ENCODE measurements at places on chromosomes 7 and 10.

- DNase-seq = no peak
Observed at GRCh38 chr7:101562531-101563197, 66.4 kb downstream of the MYL10 start.

- DNase-seq = peak; percentile 57
Observed at GRCh38 chr10:114304571-114305421, 65.7 kb downstream of the VWA2 start.

- DNase-seq = no peak
Observed at GRCh38 chr10:30748152-30748973, 118.8 kb upstream of the LYZL2 start.

- no peak for DNase-seq
Observed at GRCh38 chr10:29479081-29479925, 155.5 kb downstream of the SVIL start.

DNA sequence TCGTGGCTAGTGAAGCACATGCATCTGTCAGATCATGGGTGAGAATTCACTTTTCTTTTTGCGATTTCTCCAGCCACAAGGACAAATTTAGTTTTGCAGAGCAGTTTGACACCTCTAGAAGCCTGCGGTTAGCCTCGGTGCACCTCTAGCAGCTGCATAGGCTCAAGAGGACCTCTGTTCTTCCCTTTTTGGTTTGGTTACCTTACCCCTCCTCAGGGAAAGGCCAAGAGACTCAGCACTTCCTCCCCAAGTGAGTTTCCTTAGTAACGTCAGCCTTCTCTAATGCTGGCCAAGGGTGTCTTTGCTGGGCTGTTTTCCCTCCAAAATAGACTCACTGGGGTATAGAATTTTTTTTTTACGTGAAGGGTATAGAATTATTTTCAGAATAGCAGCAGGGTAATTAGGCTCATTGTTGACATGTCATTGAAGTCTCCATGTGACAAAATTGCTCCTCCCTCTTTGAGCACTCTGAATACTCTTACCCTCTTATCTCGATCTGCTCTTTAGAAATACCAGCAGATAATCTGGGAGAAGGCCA lies 97.8 kb downstream of the AUTS2 start:
- DNase-seq = peak; percentile 49

DNA sequence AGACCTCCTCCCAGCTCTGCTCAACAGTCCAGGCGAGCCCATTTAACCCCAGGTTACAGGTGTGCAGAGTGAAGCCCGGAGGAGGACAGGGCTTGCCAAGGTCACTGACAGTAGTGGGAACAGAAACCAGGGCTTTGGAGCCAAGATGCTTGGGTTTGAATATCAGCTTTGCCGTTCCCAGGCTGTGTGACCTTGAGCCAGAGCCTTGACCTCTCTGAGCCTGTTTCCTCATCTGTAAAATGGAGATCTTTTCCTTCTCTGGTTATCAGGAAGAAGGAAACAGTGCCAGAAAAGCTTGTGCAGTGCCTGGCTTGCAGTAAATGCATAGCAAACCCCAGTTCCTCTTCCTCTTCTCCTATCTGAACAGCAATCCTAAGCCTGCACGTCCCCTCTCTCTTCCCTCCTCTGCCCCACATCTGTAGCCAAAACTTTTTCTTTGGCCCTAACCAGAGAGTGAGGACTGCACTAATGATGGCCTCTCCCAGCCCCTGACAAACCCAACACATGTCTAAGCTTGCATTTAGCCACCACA lies 21.4 kb upstream of the MLXIPL start:
- no peak for DNase-seq
